ENCODE measurements at places on chromosomes 1 and 21. TPM values are rescaled to one million over a fixed set of nuclear protein-coding genes. Genes with fewer than 3 reads are reported as not detected.

DNA sequence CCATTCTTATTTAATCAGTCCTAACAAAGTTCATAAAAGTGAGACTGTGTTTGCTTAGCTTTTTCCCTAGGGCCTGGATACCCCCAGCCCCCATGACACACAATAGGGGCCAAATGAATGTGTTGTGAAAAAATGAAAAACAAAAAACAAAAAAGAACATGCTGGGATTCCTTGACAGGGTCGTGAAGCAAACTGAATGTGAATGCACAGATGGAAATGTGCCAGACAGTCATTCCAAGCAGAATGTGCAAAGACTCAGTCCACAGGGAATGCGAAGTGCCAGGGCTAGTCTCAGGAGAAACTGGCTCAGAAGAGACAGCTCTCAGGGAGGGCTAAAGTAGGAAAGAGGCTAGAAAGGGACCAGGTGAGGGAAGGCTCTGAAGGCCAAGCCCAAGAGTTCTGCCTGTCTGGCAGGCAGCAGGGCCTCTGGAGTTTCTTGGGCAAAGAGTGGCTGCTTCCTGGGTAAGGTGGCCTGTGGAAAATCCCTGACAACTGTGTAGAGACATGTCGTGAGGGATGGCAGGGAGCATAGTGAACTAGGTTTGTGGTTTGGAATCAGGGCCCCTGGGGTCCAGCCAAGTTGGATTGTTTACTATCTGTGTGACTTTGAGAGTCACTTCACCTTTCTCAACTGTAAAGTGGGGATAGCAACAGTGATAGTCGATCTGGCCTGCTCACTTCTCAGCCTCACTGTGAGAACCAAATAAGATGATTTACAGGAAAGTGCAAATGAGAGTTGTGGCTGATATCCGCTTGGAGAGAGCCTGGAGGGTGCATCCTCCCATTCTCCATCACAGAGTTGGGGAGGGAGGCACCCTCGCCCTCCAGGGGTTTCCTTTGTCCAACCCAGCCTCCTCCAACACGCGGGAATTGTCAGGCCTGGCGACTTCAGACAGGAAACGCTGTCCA is 1.2 kb upstream of the ADAM15 start:
- no peak for DNase-seq

GRCh38 chr1:64946916-64947315 is 19.4 kb downstream of the JAK1 start:
- DNase-seq, result no peak

DNA sequence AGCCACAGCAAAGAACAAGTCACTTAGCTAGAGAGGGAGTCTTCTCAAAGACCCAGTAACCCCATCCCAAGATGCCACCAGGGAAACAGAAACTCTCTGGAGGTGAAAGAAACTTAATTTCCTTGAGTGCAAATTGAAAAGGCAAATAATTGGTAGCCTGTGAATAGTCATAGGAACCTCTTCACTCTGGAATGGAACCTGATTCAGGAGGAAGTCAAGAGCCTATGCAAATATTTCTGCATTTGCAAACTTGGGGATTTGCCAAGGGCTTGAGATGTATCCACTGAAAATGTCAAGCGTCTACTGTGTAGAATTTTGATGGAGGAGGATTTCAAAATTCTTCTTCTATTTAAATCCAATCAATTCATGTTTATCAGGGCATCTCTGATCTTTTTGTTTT is 5.7 kb downstream of the HIVEP3 start:
- no peak for DNase-seq

GRCh38 chr1:12619792-12620487 is 1.9 kb upstream of the DHRS3 start:
- no peak for DNase-seq

GRCh38 chr1:201149400-201149799 is 4.9 kb downstream of the TMEM9 start:
- DNase-seq, result no peak

- no peak for DNase-seq
Measured at GRCh38 chr21:14244911-14245310, 29.0 kb downstream of the RBM11 start.

DNA sequence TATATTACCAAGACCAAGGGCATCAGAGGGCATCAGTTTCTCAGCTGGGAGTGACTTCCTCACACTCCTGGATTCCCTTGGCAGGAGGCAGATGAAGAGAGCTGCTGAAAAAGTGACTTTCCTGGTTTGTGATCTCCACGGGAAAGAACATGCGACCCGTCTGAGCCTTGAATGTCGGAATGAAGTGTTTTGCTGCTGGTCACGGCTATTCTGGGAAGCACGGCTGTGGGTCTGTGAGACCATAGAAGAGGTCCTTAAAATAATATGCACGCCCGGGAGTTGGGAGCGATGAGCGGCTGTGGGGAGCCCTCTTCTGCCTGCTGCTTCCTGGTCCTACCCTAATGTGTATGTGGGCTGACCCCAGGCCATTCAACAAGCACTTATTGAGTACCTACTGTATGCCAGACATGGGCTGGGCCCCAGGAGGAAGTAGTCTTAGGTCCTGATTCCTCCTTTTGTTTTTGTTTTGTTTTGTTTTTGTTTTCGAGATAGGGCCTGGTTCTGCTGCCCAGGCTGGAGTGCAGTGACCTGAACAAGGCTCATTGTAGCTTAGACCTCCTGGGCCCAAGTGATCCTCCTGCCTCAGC is 13.2 kb upstream of the UMODL1 start:
- DNase-seq, result no peak

- no peak for DNase-seq
Measured at GRCh38 chr1:8134546-8135235, 108.6 kb upstream of the ERRFI1 start.

GRCh38 chr1:162700131-162700530 is 67.9 kb downstream of the DDR2 start:
- no peak for DNase-seq

Gene LIX1L
- 29.8 TPM for polyA plus RNA-seq

Gene OR10Z1
- polyA plus RNA-seq, result 0.03 TPM

Gene FAM72C
- 3.8 TPM for polyA plus RNA-seq

Gene CAPN2
- 186 TPM for polyA plus RNA-seq

Gene RPS6KA1
- polyA plus RNA-seq, result 20.2 TPM

Gene CA14
- polyA plus RNA-seq, result 8.1 TPM

Gene PTGFRN
- polyA plus RNA-seq, result 35.3 TPM

Gene PCP4L1
- polyA plus RNA-seq, result 1.0 TPM

All from right renal pelvis (tissue), 4 donors.